ENCODE measurements at places on chromosomes 16 and 17.
A peak's percentile ranks its signal among the peaks of the same experiment; 100 is the strongest.

- no peak for DNase-seq
Measured at GRCh38 chr17:46809110-46809571, 9.4 kb downstream of the WNT3 start.

DNA sequence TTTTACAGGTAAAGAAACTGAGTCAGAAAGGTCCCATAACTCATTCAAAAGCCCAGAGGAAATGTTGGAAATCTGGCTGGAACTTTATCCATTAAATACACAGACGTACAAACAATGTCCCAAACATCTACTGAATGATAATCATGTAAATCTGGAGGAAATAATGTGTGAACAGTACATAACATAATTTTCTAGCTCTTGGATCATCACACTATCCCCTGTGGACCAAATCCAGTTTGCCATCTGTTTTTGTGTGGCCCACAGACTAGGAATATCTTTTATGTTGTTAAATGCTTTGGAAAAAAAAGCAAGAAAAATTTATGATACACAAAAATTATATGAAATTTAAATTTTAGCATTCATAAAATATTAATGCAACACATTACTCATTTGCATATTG, 389.9 kb upstream of the SOX9 start:
- DNase-seq, result no peak

DNA sequence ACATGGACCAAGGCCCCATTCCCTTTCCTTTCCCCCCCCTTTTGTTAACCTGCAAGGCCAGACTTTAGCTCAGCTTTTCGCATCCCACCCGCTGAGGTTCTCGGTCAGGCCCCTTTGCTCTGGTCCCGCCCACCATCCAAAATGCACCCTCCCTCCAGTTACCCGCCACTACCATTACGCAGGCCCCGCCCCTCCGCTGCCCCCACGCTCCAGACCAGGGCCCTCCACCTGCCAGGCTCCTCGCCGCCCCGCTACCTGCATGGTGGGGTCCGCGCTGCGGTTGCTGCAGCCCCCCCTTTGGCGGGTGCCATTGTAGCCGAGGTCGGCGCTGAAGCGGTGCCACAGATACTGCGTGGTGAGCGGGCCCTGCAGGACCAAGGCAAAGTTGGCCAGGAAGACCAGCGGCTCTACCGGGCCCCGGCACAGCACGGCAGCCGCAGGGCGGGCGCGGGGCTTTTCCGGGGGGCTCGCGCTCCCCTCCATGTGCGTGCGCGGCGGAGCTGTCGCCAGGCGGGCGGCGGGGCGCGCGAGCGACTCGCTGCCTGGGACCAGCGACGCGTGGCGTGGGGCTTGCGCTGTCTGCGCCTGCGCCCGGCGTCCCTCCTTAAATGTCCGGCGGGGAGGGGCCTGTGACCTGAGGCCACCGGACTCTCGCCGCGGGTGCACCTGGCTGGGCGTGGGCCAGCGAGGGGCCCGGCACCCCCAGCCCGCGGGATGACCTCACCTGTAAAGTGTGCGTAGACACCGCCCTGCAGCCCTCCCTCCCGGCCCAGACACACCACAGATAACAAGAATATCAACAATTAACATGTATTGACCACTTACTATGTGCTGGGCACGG, at the start of gene SLC46A1:
SLC46A1 (minus strand) TSS at position 581 of the 841 bp plus-strand sequence; CDS start at position 483, 98 bp downstream.
- peak; percentile 50 for DNase-seq

DNA sequence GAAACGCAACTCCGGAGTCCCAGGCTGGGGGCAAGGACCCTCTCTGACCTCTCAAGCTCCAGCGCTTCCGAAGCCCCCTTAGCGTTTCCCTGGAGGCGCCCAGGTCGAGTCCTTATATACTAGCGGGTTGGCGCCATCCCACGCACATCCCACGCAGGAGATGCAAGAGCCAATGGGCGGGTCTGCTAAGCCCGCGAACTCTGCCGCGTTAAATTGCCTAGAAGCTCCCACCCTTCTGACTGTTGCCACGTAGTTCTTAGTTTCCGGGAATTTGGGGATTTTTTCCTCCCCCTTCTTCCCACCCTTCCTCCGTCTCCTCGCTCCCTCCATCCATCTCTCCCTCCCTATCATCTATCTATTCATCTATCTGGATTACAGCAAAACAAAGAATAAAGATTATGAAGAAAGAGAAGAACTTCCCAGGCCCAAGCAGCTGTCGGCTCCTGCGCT, at the start of gene SLFN11:
SLFN11 (minus strand) TSS at position 88 of the 450 bp plus-strand sequence. CDS start 9,814 bp downstream, outside the sequence.
- DNase-seq, result peak; percentile 89

DNA sequence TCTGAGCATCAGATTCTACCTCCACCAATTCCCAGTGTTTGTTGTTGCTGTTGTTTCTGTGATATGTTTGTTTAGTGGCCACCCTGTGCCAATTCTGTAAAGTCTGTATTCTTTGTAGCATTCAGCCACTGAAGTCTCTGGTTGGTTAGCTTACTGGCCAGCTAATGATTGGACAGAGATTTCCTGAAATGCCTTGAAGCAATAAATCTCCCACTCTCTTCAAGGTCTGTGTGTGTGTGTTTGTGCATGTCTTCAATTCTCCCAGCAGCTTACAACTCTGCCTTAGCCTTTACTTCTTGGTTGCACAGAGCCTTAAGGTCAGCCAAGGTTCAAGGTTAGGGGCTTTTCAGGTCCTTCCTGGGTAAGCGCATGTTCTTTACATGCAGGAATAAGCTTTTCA, 38.2 kb downstream of the PRPSAP2 start:
- DNase-seq, result no peak

- no peak for DNase-seq
Measured at GRCh38 chr16:54487933-54488332, 201.3 kb upstream of the IRX3 start.

DNA sequence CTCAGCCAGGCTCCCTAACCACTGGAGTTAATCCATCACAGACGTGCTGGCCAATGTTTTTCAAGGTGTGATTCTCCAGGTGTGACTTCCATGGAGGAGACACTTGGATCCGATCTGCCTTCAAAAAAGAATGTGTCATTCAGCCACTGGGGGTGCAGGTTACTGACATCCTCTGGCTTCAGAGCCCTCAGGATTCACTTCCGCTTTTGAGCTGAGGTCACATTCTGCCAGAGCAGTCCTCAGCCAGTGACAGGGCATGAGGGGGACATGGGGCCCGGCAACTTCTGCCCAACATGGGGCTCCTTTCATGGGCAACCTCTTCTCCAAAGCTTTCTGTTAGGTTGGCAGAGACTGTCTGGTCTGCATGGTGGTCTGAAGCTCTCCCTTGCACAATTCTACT, 81.4 kb downstream of the GRIN2A start:
- DNase-seq, result no peak

- peak; percentile 76 for DNase-seq
Measured at GRCh38 chr16:89319886-89320781, 102.6 kb downstream of the ZNF778 start.

- no peak for DNase-seq
Measured at GRCh38 chr17:13256545-13256944, 238.7 kb upstream of the ELAC2 start.

DNA sequence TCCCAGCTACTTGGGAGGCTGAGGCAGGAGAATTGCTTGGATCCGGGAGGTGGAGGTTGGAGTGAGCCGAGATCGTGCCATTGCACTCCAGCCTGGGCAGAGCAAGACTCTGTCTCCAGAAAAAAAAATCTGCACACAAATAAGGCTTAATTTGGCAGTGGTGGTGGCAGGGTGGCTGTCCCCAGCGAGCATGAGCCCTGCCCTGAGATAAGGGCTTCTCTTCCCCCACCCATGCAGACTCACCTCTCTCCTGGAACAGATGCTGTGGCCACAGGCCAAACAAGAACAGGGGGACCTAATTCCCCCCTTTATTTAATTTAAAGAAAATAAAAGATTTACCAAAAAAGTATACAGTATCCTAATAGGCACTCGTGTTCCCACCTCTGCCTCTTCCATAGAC, 157.2 kb downstream of the RAB11FIP4 start:
- DNase-seq, result peak; percentile 18

- no peak for DNase-seq
Measured at GRCh38 chr16:67468731-67469130, 12.2 kb downstream of the ATP6V0D1 start.

- no peak for DNase-seq
Measured at GRCh38 chr17:82779541-82779940, 27.7 kb downstream of the TBCD start.

- no peak for DNase-seq
Measured at GRCh38 chr17:47720196-47720595, 12.8 kb upstream of the TBX21 start.

DNA sequence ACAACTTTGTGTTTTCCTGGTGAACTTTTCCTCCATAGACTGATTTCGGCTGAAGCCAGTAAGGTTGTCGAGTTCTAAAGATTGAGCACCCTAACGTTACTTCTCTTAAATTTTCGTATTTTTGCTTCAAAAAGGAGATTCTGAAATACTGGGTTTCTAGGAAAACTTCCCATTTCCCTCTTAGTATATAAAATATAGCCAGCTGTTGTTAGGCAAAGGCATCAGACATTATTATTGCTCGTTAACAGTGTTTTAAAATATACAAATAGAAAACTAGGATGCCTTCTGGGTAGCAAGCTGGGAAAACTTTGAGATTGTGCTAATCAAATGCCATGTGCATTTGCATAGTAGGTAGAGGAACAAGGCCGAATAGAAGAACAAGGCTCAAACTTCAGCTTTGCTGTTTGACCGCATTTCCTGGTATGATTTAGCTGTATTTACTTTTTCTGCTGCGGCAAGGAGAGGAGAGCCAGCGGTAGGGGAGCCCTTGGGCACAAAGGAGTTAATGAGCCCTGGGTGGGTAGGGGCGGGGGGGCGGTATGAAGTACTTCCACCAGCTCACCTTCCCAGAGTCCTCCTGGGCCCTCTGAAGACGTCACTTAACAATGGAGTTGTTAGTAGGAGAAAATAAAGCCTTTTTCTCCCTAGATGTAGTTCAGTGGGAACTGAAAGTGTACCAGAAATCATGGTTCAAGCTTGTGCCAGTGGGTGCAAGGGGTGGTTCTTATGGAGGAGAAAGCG, 151.9 kb downstream of the MSI2 start:
- peak; percentile 92 for DNase-seq

GRCh38 chr17:38980490-38981217, 13.5 kb upstream of the FBXO47 start:
- no peak for DNase-seq

- DNase-seq, result no peak
Measured at GRCh38 chr16:5993356-5993755, 895.8 kb upstream of the EEF2KMT start.

- DNase-seq, result no peak
Measured at GRCh38 chr16:12628536-12628935, 175.2 kb downstream of the CPPED1 start.

DNA sequence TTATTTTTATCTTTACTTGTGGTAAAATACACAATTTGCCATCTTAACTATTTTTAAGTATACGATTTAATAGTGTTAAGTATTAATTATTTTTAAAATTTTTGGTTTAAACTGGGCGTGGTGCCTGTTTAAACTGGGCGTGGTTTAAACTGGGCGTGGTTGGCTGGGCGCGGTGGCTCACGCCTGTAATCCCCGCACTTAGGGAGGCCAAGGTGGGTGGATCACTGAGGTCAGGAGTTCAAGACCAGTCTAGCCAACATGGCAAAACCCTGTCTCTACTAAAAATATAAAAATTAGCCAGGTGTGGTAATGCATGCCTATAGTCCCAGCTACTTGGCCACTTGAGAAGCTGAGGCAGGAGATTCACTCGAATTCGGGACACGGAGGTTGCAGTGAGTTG, 4.0 kb upstream of the CCDC43 start:
- no peak for DNase-seq

- DNase-seq, result no peak
Measured at GRCh38 chr17:14580499-14580898, 279.6 kb downstream of the HS3ST3B1 start.
